Fibroblast of skin of left biceps (primary cell): ENCODE measurements at places on chromosomes 12 and 14.

GRCh38 chr12:101490286-101490920 lies 15.3 kb downstream of the SPIC start:
- no peak for DNase-seq

GRCh38 chr12:89429528-89429927 lies 77.2 kb upstream of the DUSP6 start:
- DNase-seq = no peak

- DNase-seq = no peak
Measured at GRCh38 chr12:124769163-124769530, 94.5 kb downstream of the SCARB1 start.

DNA sequence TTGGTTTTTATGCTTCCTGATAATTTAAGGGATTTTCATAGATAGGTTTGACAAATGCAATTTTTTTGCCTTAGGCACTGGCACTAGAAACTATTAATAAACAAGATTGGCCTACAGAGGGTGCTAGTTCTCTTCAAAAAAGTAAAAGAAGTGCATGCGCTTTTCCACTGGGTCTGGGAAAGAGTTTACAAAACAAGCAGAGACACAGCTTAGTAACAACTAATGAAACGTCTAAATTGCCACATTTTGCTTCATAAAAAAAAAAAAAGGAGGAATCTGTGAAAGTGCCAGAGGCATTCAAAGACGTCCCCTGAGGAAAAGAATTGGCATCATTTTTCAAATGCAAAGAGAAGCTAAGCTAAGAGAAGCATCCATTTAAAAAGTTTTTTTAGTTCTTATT lies 58.3 kb upstream of the EEA1 start:
- DNase-seq = peak; percentile 50

DNA sequence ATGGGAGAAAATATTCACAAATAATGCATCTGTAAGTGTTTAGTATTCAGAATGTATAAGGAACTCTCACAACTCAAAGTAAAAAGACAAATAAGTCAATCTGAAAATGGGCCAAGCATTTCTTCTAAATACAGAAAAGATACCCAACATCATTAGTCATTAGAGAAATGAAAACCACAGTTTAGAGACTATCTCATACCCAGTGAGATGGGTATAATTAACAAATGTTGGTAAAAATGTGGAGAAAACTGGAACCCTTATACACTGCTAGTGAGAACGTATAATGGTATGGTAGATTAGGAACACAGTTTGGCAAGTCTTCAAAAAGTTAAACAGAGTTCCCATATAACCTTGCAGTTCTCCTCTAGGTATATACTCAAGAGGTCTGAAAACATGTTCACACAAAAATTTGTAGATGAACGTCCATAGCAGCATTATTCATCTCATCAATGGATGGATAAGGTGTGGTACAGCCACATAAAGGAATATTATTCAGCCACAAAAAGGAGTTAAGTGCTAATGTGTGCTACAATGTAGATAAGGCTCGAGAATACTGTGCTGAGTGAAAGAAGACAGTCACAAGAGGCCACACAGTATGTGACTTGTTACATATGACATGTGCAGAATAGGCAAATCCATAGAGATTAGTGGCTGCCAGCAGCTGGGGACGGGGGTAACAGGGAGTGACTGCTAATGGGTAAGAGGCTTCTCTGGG lies 5.9 kb downstream of the VCPKMT start:
- no peak for DNase-seq

- no peak for DNase-seq
Measured at GRCh38 chr12:10030446-10030845, at the start of gene CLEC9A. Gene CLEC9A, plus strand, starts transcription at chr12:10030682. Its CDS starts 22,006 bp downstream, at chr12:10052688.

- no peak for DNase-seq
Measured at GRCh38 chr14:103736546-103737431, 21.2 kb downstream of the ZFYVE21 start.

DNA sequence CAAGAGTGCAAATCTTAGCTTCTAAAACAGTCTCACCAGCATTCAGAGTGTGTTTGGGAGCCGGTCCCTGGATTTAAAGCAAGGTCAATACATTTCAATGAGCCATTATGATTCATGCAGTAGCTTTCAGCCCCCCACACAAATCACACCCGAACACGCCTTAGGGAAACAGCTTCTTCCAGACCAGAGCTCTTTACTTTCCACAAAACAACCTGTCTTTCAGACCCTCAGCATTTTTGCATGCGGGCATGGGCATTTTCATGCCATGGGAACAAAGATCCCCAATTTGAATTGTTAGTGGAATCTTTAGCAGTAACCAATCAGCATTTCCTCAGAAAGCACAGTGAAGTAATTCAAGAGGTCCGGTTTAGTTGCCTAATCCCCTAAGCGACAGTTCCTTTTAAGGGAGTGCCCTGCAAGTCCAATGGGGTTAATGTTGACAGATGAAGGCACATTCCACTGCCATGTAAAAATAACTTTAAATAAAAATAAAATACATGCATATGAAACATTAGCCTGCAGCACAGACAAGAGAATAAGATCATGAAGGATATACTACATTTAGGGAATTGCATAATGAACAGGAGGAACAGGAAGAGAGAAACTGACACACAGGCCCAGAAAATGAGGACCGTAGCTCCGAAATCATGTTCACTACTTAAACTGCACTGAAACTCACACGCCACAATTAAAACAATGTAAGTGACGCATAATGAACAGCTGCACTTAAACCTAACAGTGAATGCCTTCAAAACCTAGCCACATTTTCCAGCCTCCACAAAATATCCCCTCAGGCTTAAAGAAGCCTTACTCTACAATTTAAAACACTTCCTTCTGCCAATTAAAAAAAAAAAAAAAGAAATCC lies 4.0 kb downstream of the VPS37B start:
- no peak for DNase-seq
